ENCODE measurements at places on chromosomes 12 and 14. TPM values are rescaled to one million over a fixed set of nuclear protein-coding genes. Genes with fewer than 3 reads are reported as not detected.

GRCh38 chr12:13566292-13566691, 369.8 kb downstream of the EMP1 start:
- DNase-seq = no peak

DNA sequence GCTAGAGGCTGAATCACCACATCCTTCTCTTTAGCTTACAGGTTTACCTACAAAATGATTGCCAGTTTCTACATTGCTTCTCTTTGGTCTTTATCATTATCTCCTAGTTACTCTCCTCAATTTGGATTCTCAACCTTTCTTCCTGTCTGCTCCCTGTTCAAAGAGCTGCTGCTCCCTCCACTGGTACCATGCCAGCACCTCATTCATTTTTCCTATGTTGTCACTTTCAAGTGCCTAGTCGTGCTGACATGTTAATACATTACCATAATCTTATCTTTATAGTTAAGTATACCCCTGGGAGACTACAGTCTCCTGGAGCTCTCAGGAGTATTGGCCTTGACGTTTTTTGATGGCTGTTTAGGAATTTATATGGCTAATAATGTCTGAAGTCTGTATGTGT, 14.2 kb downstream of the FRS2 start:
- DNase-seq = no peak

Gene C12orf60
- 1.6 TPM for total RNA-seq

Gene TMEM119
- 0.82 TPM for total RNA-seq

DNA sequence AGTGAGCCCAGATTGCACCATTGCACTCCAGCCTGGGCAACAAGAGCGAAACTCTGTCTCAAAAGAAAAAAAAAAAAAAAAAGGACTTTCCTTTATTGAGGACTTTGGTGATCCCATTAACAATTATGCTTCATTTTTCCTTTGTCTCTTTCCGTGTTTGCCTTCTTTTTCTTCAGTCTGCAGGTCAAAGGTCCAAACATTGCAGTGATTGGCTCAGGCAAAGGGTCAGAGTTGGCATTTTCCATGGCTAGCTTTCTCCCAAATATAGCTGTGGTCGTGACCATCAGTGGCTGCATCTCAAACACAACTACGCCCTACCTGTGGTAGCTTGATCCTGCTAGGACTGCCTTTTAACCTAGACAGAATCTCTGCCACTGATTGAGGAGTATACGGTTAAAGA, 7.0 kb upstream of the DNAL1 start:
- no peak for DNase-seq

Data from frontal cortex (tissue), 4 donors.